ENCODE measurements at places on chromosomes 11 and 22. TPM values are rescaled to one million over a fixed set of nuclear protein-coding genes. Genes with fewer than 3 reads are reported as not detected.

DNA sequence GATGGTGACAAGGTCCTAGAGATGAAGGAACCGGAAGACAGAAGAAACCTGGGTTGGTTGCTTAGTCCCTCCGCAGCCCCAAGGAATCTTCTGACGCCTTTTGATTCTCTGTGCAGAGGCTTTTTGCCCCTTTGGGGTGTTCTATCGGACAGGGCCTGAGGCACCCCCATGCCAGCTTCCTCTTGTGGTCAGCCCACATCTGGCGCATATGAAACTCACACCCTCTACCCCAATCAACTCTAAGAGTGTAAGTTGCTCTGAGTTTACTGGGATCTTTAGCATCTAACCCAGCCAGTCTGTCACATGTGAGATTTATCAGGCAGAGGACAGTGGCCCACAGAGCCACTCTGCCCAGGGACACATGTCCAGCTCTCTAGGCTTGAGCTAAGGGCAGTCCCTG is 17.4 kb downstream of the RASD2 start:
- no peak for DNase-seq
- H3K4me1 ChIP-seq, result no peaks in the 10 kb centered on the region

- H3K27ac ChIP-seq, result no peak overlapping the region
- no peaks in the 10 kb centered on the region for H3K27me3 ChIP-seq
- no peak for DNase-seq
- H3K4me1 ChIP-seq, result peaks cover 56% of the 10 kb centered on the region
- peaks cover 18% of the 10 kb centered on the region for H3K36me3 ChIP-seq
Observed at GRCh38 chr11:121499405-121499804, 46.6 kb upstream of the SORL1-AS1 start.

DNA sequence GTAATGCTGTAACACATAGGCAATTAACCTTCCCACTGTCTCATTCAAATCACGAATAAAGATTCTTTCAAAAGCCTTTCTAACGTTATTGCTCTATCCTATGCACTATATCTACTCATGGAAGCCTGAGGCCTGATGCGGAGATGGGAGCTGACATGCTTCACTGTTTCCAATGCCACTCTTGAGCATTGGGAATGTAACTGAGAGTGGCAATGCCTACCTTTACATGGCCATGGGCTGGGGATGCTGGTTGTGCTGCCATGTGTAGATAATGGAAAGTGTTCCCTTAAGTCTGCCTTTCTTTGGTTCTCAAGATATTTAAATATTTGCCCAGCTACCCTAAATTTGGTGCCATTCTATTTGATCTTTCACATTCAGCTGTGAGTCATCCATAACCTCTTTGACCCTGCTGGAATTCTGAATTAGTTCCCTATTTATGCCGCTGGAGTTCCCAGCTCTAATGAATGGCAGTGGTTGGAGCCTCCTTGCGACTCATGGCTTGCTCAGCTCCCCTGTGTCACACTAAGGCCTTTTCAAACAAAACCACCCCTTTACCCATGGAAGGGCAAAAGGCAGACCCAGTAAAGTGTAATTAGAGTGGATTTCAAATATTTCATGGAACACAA is 21.4 kb upstream of the DKK3 start:
- H3K4me1 ChIP-seq, result no peaks in the 10 kb centered on the region
- no peaks in the 10 kb centered on the region for H3K27me3 ChIP-seq
- DNase-seq, result no peak
- H3K36me3 ChIP-seq, result no peaks in the 10 kb centered on the region
- no peak overlapping the region for H3K4me3 ChIP-seq

GRCh38 chr11:10619131-10619680 is 50.7 kb upstream of the LYVE1 start:
- no peak for DNase-seq
- no peaks in the 10 kb centered on the region for H3K36me3 ChIP-seq
- H3K27me3 ChIP-seq, result no peaks in the 10 kb centered on the region
- H3K4me3 ChIP-seq, result no peak overlapping the region
- peaks cover 22% of the 10 kb centered on the region for H3K4me1 ChIP-seq
- H3K27ac ChIP-seq, result peak overlapping the region; percentile 64

DNA sequence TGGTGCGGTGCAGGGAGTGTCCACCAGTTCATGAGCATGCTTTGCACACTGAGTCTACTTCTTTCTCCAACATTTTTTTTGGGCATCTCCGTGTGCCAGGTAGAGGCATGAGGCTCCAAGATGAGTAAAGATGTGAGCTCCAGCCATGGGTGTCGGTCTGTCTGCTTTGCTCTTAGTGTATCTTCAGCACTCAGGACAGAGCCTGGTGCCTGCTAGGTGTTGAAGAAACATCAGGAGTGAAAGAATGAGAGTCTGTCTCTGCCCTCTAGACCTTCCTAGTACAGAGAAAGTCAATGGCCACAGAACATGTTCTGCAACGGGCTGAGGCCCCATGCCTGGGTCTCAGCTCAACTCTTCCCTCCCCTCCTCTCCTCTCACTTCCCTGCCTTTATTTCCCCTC is 486.5 kb downstream of the TBC1D22A start:
- DNase-seq, result no peak
- H3K4me1 ChIP-seq, result no peaks in the 10 kb centered on the region
- H3K27me3 ChIP-seq, result peaks cover 4% of the 10 kb centered on the region
- no peak overlapping the region for H3K4me3 ChIP-seq

GRCh38 chr11:77636731-77637344 is 756 bp downstream of the CLNS1A start:
- H3K4me1 ChIP-seq, result peaks cover 50% of the 10 kb centered on the region
- peak overlapping the region; percentile 93 for H3K4me3 ChIP-seq
- peak overlapping the region; percentile 84 for H3K27ac ChIP-seq
- no peaks in the 10 kb centered on the region for H3K36me3 ChIP-seq
- no peaks in the 10 kb centered on the region for H3K27me3 ChIP-seq

DNA sequence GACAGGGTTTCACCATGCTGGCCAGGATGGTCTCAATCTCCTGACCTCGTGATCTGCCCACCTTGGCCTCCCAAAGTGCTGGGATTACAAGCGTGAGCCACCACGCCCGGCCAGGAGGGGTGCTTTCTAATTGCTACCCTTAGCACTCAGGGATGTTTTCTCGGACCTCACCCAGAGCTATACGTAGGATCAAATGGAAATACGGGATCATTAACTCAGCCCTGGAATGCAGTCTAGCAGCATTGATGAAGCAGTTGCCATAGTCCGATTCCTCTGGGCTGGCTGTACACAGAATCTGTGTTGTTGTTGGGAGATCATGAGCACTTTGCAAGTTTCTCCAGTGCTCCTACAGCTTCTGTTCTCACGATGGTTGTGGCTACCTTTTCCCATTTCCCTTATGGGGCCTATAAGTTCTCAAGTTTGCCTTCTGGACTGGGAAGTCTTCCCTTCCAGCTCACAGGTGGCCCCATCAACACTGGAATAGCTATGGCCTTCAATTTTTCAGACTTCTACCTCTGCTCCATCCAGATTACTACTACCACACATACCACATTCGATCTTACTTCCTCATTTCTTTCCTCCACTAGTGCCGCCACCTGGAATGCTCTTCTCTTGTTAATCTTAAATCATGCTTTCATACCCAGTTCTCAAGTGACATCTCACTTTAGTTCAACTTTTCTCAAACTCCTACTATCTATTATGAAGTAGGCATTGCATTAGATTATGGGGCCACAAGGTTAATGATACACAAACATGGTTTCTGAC is 16.1 kb upstream of the PCF11 start:
- no peaks in the 10 kb centered on the region for H3K36me3 ChIP-seq
- H3K4me3 ChIP-seq, result no peak overlapping the region
- H3K27ac ChIP-seq, result no peak overlapping the region
- DNase-seq, result no peak
- H3K4me1 ChIP-seq, result no peaks in the 10 kb centered on the region

GRCh38 chr11:128616161-128616560 is 28.8 kb upstream of the ETS1 start:
- no peak overlapping the region for H3K4me3 ChIP-seq
- no peak overlapping the region for H3K27ac ChIP-seq
- H3K36me3 ChIP-seq, result no peaks in the 10 kb centered on the region

DNA sequence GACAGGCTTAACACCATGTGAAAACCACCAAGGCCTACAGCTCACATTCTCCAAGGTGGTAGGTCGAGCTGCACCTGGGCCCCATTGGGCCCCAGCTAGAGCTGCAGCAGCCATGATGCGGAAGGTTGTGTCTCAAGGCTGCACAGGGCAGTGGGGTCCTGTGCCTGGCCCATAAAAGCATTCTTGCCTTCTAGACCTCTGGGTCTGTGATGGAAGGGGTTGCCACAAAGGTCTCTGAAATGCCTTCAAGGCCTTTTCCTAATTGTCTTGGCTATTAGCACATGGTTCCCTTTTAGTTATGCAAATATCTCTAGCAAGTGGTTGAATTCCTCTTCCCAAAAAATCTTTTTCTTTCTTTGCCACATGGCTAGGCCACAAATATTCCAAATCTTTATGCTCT is 52.5 kb upstream of the C11orf58 start:
- no peaks in the 10 kb centered on the region for H3K4me1 ChIP-seq
- DNase-seq, result no peak
- H3K36me3 ChIP-seq, result no peaks in the 10 kb centered on the region
- H3K27me3 ChIP-seq, result no peaks in the 10 kb centered on the region
- no peak overlapping the region for H3K4me3 ChIP-seq
- H3K27ac ChIP-seq, result no peak overlapping the region

DNA sequence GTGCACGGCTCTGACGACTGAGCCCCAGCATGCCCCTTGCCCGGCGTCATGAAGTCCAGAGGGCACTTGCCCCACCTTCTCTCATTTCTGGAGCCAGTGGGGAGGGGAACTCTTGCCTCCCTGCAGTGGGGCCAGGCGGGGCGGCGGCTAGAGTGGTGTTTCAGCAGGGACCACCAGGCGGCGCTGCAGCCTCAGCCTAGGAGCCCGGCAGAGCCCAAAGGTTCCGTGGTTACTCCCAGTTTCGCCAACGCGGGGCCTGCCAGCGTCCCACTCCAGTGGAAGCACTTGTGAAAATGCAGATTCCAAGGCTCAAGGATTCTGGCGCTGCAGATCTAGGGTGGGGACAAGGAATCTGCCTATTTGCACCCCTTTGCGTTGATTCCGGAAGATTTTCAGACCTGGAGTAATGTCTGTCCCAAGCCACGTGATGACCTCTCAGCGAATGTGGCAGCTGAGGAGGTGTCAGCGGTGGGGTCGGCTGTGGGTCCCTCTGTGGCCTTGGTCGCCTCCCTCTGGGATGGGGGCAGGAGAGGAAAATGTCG is 55.7 kb downstream of the CD82 start:
- peaks cover 22% of the 10 kb centered on the region for H3K36me3 ChIP-seq
- H3K4me3 ChIP-seq, result no peak overlapping the region
- H3K27me3 ChIP-seq, result no peaks in the 10 kb centered on the region
- H3K27ac ChIP-seq, result no peak overlapping the region

Gene SLC17A6
- not detected for total RNA-seq

Gene ADM
- total RNA-seq, result 32.6 TPM
